ENCODE measurements at places on chromosomes 4 and X.

DNA sequence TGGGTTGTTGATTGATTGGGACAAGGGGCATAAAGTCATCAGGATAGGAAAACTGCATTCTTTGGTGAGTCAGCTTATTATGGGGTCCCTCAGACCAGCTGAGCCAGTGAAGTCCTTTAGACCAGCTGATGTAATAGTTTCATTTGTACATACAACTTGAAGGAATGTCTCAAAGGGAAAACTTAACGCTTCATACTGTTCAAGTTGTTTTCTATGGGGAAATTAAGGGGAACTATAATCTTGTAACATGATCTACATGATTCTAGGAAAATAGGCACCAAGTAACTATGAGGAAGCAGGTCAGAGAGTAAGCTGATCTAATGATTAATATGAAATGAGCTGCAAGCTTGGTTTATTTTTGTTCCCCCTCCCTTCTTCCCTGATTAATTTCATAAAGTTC is 175.1 kb upstream of the GRID2 start:
- DNase-seq = no peak

DNA sequence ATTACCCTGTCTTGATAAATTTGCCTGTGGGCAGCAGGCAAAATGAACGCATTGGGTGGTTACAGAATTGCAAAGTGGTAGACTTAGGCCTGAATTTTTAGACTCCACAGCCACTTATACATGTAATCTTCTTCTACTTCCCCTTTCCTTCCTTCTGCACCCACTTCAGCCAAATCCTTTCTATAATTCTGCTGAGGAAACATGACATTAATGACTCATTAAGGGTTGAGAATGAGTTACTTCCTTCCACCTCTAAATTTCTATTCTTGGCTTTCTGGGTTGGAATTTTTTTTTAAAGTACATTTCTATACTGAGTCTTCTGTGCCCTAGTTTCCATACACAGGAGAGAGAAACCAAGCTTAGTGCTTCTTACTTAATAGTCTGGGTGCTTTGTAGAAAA is 10.1 kb downstream of the PAPSS1 start:
- DNase-seq = no peak

GRCh38 chrX:136687457-136687856 is 39.5 kb downstream of the CD40LG start:
- DNase-seq = no peak

- DNase-seq = no peak
Observed at GRCh38 chrX:155966876-155967275, 30.6 kb upstream of the IL9R start.

DNA sequence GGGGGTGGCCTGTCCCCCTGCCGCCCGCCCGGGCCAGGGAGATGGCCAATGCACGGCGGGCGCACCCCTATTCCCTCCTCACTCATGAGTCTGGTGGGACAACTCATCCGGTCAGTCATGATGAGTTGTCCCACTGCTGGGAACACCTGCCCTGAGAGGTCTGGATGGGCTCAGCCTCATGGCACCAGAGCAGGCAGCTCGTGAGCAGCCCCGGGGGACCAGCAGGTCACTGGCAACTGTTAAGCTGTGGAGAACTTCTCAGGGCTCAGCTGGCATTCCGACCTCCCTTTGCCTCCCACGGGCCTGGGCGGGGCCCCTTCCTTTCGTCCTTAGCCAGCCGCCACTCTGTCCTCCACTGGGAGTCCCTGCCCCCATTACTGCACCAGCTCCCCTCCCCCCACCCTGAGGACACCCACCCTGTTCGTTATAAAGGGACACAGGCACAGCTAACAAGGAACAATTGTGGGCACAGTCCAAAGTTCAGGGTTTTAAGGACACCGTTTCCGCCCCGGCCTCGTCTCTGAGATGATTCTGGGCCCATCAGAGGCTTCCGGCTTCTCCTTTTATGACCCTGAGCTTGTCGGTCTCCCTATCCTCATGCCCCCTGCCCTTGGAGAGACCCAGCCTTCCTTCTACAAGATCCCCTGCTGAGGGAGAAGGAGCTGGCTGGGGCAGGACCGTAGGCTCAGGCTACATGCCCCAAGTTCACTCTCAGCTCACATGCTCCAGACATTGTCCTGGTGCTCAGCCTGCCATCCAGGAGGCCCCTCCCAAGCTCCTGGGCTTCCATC is 14.6 kb upstream of the KIAA0232 start:
- DNase-seq = no peak

DNA sequence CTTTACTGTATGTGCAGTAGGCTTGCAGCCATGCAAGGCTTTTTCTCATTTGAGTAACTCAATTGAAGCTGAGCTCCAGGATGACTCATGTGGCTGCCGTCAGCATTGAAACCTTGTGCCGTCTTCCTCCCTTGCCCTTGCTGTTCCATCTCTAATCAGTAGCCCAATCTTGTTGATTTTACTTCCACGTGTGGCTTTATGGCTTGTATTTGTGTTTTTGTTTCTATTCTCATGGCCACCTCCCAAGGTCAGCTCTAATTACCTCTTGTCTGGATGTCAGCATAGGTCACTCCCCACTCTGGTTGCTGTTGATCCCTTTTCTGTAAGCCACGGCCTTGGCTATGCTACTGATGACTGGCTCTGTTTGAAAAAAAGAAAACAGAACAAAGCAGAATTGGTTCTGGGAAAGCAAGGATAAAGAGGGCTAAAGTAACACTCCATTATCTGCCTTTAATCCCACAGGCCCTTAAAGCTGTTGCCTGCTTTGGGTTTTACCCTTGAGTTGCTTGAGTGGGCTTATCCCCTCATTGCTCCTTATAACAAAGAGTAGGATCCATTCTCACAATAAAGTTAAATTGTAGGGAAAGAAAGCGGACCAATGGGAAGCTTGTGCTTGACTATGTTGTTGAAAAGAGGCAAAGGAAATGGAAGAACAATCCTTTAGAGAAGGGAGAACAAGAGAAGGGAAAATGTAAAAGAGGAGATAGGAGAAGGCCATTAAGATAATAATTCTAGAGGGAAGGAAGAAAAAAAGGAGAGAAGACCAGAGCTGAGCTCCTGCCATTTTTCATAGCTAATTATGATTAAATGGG is 173.9 kb upstream of the PGRMC2 start:
- peak; percentile 81 for DNase-seq

GRCh38 chrX:18624599-18624998 is 47.3 kb downstream of the RS1 start:
- no peak for DNase-seq

DNA sequence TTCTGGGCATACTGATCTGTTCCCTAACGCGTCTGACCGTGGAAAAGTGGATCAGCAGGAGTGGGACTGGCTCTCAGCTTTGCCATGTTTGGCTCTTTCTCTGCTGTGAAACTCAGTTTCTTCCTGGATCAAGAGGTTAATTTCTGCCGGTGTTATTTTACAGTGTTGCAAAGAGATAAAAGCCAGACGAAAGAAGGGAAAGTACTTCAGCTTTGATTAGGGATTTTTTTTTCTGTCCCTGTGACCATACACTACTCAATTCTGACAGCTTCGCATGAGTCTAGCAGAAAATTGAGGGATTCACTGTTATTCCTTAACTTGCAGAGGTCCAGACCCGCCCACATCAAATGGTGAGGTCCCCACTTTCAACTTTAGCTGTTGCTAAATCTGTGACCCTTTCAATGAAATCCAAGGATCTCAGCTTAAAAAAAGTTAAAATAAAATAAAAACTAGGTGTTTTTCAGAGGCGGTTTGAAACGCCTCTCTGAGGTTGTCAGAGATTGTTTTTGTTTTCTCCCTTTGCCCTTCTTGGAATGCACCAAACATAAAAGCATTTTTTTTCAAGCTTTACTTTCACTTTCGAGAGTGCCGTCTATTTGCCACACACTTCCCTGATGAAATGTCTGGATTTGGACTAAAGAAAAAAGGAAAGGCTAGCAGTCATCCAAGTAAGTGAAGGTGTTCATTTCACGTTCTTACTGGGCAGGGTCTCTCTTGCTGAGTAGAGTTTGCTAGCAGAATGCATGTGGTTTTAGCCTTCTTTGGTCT is at the start of gene TLR3:
Gene TLR3, plus strand, starts transcription at position 576 of the 768 bp plus-strand sequence. CDS start 7,464 bp downstream, outside the sequence.
- peak; percentile 30 for DNase-seq

Data from fibroblast of skin of back (primary cell).